ENCODE measurements at places on chromosomes 13 and 19.

DNA sequence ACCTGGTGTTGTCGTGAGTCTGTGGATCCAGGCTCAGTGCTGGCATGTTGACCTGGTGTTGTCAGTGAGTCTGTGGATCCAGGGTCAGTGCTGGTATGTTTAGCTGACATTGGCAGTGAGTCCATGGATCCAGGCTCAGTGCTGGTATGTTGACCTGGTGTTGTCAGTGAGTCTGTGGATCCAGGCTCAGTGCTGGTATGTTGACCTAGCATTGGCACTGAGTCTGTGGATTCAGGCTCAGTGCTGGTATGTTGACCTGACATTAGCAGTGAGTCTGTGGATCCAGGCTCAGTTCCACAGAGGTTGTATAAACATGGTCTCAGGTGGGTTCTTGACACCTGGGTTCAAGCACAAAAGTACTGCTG lies 16.8 kb upstream of the PDCD2L start:
- DNase-seq = no peak

DNA sequence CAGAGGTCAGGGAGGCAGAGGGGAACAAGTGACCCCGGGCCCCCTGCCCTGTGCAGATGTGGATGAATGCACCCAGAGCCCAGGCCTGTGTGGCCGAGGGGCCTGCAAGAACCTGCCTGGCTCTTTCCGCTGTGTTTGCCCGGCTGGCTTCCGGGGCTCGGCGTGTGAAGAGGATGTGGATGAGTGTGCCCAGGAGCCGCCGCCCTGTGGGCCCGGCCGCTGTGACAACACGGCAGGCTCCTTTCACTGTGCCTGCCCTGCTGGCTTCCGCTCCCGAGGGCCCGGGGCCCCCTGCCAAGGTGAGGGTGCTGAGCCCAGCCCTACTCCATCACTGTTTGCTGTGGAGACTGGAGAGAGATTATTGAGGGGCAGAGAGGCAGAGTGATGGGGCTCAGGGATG lies 9.9 kb downstream of the LTBP4 start:
- DNase-seq = no peak

DNA sequence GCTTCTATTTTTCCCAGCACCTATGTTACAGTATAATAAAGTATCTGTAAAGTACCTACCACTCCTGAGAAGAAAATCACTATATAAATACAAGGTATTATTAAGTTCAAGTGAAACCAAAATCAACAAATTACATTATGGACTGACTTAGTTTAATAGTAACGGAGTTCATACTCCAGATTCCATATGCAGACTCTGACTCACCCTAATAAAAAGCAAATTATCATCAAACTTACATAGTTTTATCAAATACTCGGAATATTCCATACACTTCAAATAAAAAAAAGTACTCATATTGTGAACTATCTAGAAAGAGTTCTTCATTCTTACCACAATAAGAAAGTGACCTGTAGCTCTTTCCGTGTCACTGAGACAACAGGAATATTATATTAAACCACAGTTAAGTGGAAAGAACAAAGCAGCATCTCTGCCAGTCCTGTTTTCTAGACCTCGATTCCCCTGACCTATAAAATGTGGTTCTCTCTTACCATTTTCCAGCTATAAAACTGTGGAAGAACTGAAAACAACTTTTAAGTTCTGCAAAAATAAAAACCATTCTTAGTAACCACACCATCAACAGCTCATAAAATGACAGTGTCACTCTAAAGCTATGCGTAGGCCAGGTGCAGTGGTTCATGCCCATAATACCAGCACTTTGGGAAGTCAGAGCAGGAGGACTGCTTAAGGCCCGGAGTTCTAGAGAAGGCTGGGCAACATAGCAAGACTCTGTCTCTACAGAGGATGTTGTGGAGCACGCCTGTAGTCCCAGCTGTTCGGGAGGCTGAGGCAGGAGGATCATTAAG lies 42.6 kb downstream of the USP12 start:
- DNase-seq = no peak

GRCh38 chr13:48806522-48806921 lies 152.8 kb downstream of the CYSLTR2 start:
- DNase-seq = no peak

DNA sequence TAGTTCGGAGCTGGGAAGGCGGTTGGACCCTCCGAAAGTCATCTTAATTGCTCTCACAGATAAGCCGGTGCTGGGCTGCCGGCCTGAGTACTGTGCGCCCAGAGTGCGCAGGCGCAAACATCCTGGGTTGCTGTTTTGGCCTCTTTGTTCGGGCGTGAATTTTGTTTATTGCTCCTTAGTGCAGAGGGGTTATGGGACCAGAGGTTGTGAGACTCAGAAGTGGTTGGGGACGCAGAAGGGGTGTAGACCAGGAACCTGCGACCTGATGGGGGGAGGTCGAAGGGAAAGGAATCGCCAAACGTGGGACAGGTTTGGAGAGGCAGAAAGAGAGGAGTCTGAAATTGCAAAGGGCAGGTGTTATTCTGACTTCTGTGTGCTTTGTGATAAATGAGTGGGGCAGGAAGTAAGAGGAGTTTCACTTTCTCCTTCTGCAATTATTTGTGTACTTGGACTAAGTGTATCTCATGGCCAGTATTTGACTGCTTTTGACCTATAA lies 607 bp upstream of the ZNF566 start:
- peak; percentile 82 for DNase-seq

Measured in glomerular endothelial cell (primary cell).